Activated naive CD4-positive, alpha-beta T cell (primary cell): ENCODE measurements at places on chromosomes 3 and 15.

GRCh38 chr3:184953401-184953800 lies 141.4 kb downstream of the VPS8 start:
- no peak for DNase-seq

GRCh38 chr15:99753066-99753465 lies 19.8 kb upstream of the LYSMD4 start:
- DNase-seq: no peak

GRCh38 chr3:187798126-187798525 lies 52.9 kb upstream of the BCL6 start:
- no peak for DNase-seq

- DNase-seq: no peak
These were observed at the start of gene EFHB for GRCh38 chr3:19934098-19934566. TSS of gene EFHB (minus strand) at chr3:19934217. CDS start at chr3:19934018, 199 bp downstream.

DNA sequence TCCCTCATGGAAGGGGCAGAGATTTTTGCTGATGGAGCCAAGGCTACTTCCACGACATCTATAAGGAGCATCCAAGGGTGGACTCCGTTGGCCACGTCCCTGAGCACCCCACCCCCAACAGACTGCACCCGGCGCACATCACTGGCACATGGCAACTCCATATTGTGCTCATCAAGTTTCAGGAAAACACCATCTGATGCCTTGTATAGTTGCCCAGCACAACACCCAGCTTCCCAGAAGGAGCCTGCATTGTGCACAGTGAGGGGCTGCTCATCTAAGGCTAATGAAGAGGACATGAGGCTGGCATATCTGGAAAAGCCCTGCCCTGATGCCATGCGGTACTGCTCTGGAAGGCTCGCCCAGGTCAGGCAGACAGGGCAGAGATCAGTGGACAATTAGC lies 15.0 kb upstream of the CACNA2D2 start:
- DNase-seq: no peak
